ENCODE measurements at places on chromosomes 5 and 9. TPM values are rescaled to one million over a fixed set of nuclear protein-coding genes. Genes with fewer than 3 reads are reported as not detected.

DNA sequence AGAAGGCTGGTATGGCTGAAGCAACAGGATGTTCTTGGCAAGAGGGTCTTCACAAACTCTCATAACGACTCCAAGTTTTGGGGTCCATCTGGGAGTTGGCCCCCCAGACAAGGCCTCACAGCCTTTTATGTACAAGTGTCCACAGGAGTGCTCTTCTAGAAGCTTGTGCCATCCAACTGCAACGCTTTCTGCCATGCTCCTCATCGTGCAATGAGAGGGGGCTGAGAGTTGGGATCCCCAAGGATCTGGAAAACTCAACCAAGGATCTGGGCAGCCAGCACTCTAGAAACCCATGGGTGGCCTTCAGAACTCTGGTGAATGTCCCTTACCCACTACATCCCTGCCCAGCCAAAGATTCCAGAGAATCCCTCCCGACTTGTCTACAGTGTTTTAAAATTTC, 8.5 kb upstream of the AMBP start:
- DNase-seq, result no peak

DNA sequence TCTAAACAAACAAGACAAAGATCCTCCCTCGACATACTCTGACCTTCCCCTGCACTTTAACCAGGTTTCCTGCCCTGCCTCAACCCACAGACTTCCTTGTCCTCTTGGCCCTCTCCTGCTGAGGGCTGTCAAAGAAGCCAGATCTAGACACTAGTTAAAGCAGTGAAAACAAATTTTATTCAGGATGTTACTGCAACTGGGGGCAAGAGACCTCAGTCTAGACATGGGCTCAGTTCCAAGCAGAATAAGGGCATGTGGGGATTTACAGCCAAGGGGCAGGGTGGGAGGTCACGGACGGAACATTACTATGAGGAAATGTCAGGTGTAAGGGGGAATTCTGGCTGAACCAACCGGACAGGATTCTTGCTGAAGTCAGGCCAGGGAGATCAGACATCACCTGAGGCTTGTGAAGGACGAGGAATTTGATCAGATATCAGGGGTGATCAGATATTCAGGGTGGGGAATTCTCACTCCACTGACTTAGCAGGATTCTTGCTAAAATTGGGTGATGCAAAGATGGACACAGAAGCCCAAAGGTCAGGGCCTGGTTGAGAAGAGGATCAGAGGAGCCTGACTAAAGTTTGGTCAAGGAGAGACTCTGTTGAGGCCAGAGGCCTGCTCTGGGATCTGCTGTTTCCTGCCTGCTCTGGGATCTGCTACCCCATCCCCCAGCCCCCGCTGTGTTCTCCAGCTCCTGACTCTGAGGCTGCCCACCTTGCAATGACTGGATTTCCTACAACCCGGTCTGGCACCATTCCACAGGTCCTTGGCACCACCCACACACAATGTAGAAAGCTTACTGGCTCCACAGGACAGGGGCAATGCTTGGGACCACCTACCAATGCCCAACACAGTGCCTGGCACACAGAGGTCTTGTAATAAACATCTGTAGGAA, 21.5 kb downstream of the GABBR2 start:
- DNase-seq, result no peak

DNA sequence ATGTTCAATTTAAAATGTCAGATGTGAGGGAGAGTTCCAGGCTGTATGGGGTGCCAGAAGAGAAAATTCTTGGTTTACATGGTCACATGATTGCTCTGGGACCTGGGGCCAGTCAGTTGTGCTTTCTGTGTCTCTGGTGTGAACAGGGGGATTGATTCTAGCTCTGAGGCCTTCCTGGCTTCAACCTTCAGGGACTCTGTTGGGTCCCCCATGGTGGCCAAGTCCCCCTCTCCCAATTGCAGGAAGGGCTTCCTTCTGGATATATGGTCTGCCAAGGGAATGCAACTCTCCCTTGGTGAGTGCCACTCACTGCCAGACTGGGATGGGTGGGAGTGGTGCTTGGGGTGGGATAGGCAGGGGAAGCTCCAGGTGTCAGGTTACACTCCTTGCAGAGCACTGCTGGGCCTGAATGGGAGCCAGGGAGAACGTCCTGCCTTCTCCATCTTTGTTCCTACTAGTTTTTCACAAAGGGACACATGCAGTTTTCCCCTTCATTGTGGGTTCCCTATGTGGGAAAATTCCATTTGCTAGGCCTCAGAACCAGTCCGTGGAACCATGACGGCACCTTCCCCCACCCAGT, 153.2 kb downstream of the MELK start:
- DNase-seq, result no peak

TMC1 gene
- 0.48 TPM for total RNA-seq

GRCh38 chr9:123631862-123632261, 275.9 kb downstream of the CRB2 start:
- no peak for DNase-seq

DNA sequence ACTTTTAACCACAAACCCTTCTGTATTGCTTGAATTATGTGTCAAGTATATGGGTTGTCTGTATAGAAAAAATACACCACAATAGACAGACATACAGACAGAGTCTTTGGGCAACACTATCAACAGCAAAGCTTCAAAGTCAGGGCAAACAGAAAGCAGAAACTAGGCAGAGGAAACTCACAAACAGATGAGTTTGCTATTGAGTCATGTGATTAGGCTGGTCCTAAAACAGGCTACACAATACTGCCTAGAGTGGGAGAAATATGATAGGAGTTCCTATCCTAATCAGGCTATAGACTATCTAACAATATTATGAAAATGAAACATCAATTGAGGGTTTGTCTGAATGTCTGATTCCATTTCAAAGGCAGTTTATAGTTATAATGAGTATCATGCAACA, 156.4 kb downstream of the EDIL3 start:
- no peak for DNase-seq

GRCh38 chr9:114824110-114824509, 18.3 kb upstream of the TNFSF15 start:
- DNase-seq, result no peak

GRCh38 chr5:33936004-33936380, 194 bp upstream of the RXFP3 start:
- no peak for DNase-seq

- DNase-seq, result no peak
Observed at GRCh38 chr5:90418214-90418613, 8.7 kb upstream of the CETN3 start.

PLCXD3 gene
- total RNA-seq, result 2.4 TPM

DNA sequence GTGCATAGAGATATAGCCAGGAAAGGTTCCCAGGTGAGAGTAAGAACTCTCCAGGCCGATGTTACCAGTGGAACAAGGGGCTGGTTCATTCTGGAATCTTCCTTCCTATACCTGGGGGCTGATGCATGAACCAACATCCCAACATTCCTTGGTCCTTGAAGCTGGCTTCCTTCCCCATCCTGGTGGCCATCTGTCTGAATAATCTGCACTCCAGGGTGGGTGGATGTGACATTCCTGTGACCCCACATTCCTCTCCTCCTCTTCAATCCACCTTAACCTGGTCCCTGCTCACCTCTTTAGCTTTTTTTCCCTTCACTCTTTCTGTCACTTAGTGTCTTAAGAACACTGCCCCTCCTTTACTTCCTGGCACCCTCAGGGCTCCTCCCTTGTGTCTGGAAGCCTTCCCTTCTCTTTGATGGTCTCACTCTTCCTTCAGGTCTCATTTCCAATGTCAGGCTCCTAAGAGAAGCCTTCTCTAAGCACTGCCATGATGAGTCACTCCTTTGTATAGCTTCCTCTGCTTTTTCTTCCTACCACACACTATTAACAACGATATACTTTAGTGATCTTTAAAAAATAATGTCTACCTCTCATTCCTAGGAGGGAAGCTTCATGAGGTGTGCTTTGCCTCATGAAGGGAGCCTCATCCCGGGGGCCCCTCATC, 80.3 kb downstream of the BOD1 start:
- no peak for DNase-seq

GRCh38 chr9:17082343-17083064, 52.3 kb upstream of the CNTLN start:
- no peak for DNase-seq

DNA sequence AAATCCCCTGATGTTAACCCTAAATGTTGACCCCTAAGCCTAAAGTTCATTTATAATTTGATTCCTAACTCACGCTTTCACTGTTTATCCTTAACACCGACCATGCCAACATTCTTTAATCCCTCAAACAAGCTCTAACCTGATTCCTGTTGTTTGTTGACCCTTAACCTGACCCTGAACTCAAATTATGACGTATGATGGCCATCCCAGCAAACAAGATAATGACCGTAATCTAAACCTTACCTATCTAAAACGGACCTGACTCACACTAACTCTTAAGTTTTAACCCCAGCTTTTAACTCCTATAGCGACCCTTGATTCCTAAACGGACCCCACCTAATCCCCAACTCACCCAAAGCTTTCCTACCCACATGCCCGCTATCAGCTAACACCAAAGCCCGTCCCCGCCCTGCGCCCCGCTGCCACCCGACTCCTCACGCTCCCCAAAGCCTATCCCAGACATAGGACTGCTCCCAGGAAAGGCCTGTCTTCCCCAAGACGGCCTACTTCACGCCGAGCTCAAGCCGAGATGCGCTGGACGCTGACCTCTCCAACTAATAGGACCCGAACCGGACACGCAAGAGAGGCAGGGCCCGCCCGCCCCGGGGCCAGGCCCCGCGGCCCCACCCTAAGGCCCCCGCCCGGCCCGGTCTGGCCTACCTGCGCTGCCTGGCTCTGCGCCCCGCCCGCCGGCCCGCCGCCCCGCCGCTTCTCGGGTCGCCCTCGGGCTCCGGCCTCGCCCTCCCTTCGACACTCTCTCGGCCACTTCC, 395 bp downstream of the TLN1 start:
- DNase-seq, result no peak

DNA sequence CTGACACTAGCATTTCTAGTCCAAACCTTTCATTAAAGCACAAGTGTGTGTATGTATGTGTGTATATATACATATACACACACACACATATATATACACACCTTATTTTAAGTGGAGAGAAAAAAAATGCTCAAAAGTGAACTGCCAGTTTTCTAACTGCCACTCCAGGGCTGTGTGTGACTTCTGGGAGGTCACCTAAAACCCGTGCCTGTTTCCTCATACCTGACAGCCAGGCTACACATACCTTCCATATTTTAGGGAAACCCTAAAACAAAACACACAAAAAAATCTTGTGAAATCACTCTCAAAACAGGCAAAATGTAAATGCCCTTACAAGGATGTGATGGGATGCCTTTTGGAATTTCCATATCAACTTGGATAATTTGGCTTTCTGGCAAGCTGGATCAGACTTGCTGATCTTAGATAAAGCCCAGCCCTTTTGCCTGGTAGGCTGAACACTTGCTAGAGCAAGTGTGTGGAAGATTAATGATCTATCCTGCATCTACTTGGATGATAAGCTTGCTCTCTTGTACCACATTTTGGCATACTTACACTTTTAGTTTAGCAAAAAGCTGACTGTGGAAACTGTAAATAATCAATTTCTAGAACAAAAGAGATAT, 127.8 kb downstream of the GNAQ start:
- DNase-seq, result no peak

OR1J2 gene
- not detected for total RNA-seq

- no peak for DNase-seq
Observed at GRCh38 chr5:62450259-62450658, 37.7 kb downstream of the IPO11 start.

ADAMTS16 gene
- 1.8 TPM for total RNA-seq

DNA sequence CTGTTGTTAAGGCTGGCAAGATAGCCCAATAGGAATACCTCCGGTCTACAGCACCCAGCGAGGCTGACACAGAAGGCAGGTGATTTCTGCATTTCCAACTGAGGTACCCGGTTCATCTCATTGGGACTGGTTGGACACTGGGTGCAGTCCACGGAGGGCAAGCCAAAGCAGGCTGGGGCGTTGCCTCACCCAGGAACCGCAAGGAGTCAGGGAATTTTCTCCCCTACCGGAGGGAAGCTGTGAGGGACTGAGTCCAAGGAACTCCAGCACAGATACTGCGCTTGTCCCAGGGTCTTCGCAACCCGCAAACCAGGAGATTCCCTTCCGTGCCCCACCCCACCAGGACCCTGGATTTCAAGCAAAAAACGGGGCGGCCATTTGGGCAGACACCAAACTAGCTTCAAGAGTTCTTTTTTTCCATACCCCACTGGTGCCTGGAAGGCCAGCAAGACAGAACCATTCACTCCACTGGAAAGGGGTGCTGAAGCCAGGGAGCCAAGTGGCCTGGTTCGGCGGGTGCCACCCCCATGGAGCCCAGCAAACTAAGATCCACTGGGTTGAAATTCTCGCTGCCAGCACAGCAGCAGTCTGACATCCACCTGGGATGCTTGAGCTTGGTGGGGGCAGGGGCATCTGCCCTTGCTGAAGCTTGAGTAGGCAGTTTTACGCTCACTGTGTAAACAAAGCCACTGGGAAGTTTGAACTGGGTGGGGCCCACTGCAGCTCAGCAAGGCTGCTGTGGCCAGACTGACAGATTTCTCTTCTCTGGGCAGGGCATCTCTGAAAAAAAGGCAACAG, 647.2 kb downstream of the BNC2 start:
- DNase-seq, result no peak

DNA sequence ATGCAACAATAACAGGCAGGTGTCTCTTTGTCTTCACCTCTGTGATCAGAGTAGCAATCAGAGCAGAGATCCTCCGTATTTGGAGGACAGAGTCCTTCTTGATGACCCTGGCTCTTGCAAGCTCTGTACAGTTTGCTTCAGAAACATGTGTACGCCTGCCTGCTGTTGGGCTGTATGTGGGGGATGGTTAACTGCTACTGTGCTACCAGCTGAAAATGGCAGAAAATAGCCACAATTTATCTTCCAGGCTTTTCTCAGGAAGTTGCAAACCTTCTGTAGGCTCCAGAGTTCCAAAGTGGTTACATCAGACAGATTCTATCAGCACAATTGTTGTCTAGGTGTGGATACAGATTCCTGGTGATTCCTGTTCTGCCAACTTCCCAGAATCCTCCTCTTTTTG, 35.5 kb downstream of the DDX46 start:
- no peak for DNase-seq

Data from mesenteric fat pad (tissue), 1 donor.